ENCODE measurements at places on chromosomes 4 and X.

GRCh38 chr4:30720661-30721184 lies 554 bp downstream of the PCDH7 start:
- no peak for DNase-seq

DNA sequence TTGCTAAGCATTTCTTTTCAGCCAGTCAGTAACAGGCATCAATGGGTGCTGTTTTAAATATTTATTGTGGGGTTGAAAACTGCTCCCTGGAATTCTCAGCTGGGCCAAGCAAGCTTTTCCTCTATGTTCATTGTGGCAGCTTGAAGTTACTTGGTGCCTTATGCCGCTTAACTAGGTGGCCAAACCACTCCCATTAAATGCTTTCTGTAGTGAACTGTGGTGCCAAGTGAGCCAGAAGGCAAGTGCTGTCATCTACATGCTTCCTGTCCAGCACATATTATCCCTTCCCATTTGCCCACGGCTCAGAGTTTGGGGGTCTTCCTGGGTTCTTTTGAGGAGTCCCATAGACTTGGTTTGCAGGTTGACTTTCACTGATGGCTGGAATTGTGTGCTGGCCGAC lies 64.8 kb downstream of the TAB3 start:
- no peak for DNase-seq

DNA sequence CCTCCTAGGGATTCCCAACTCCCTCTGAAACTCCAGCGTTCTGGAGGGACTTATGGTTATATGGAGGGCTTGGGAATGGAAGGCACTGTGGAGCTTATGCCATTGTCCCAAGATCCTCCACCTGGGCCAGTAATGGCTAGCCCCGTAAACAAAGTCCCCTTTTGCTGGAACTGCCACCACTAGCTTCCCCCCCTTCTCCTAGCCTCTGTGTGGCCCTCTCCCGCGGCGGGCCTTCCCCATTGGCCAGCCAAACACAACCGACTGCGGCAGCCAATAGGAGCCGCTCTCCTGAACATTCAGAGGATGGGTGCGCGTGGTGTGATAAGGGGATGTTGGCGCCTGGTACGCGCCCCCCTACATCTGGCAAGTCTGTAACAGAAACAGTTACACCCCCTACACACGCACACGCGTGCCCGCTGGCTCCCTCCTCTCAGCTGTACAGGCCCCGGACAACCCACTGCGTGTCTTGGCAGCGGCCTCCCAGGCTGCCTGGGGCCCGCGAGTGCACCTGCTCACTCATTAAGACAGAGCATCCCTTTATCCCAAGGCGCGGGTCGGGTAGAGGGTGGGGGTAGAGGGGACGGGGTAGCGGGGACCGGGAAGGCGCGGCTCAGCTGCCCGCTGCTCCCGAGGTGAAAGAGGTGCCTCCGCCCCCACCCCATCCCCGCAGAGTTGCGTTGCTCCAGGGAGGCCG lies 863 bp upstream of the RAB33A start:
- peak; percentile 22 for DNase-seq

- no peak for DNase-seq
Observed at GRCh38 chr4:89434364-89434988, 126.9 kb upstream of the GPRIN3 start.

- no peak for DNase-seq
Observed at GRCh38 chrX:24979081-24979480, 36.7 kb downstream of the ARX start.

- DNase-seq, result no peak
Observed at GRCh38 chr4:165965503-165965902, 92.5 kb downstream of the TLL1 start.

GRCh38 chrX:25343060-25343459 lies 327.3 kb upstream of the ARX start:
- no peak for DNase-seq

DNA sequence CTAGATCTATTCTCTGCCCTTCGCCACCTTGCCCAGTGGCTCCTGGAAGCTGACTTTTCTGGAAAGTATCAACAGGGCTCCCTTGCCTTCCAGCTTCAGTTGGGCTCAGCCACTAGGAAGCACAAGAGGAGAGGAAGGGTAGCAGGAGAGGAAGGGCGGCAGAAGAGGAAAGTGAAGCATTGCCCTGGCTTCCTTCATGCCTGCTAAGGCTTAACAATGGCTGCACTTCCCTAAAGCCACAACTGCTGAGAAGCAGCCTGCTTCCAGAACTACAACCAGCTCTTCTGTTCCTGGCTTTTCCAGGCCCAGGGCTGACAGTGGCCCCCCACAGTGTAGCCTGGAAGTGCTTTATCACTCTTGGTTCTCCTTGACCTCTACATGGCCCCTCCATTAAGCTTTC lies 29.1 kb upstream of the PGM2 start:
- no peak for DNase-seq

DNA sequence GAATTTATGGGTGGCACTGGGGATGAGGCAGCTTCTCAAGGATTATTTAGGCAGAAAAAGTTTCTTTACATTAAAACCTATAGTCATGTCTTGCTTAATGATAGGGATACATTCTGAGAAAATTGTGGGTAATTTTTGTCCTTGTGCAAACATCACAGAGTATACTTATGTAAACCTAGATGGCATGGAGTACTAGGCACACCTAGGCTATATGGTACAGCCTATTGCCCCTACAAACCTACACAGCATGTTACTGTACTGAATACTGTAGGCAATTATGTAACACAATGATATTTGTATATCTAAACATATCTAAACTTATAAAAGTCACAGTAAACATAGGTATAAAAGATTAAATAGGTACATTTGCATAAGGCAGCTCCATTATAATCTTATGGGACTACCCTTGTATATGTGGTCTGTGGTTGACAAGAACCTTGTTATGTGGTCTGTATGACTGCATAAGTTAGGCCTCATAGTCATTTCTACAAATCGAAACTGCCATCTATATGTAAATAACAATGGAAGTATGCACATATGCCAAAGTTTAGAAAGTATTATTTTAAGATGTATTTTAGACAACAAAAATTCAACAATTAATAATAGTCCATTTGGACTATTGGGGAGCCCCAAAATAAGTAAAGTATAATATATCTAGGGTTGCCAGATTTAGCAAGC lies 87.3 kb downstream of the CFAP299 start:
- DNase-seq, result no peak

- DNase-seq, result no peak
Observed at GRCh38 chr4:2799971-2800690, 7.2 kb downstream of the SH3BP2 start.
